ENCODE measurements at places on chromosomes 5 and 9.

DNA sequence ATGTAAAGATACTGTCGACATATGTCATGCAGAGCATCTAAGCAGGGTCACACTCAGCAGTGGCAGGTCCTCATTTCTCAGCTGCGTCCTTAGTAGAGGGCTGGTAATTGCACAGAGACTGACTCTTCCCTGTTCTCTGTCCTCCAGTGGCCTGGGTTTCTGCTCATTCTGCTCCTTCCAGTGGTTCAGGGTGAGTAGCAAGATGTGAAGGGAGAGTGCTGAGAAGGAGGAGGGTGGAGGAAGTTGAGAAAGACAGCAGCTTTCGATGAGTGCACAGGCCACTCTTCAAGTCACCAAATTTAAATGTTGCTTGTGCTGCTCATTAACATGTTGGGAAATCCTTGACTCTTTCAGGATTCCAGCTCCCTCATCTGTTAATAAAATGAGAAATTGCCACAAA is 203.9 kb downstream of the FBXL7 start:
- ATAC-seq = peak; percentile 44

DNA sequence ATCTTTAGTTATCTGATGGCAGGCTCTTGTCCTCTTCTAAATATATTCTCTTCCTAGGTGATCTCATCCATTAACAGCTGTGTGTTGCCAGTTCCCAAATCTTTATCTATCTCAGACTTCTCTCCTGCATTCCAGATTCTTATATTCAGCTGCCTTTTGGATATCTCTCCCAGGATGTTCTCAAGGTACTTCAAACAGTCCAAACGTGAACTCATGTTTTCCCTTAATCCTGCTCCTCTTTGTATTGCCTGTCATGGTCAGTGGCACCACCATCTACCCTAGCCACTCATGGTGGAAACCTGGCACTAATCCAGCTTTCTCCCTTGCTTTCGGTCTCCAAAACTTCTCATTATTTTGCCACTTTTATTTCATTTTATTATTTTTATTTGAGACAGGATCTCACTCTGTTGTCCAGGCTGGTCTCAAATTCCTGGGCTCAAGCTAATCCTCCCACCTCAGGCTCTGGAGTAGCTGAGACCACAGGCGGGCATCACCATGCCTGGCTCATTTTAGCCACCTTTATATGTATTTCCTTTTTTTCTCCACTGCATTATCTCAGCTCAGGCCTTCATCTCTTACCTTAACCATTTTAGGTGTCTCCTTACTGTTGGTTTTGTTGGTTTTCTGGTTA is 3.8 kb downstream of the ZFYVE16 start:
- ATAC-seq = no peak

- ATAC-seq = peak; percentile 68
Observed at GRCh38 chr5:83564069-83564749, 92.7 kb downstream of the VCAN start.

GRCh38 chr5:158700231-158701006 is 399.3 kb downstream of the EBF1 start:
- no peak for ATAC-seq

GRCh38 chr5:38607396-38607795 is 51.0 kb upstream of the LIFR start:
- peak; percentile 71 for ATAC-seq

GRCh38 chr9:79524266-79524665 is 47.5 kb upstream of the TLE4 start:
- no peak for ATAC-seq

DNA sequence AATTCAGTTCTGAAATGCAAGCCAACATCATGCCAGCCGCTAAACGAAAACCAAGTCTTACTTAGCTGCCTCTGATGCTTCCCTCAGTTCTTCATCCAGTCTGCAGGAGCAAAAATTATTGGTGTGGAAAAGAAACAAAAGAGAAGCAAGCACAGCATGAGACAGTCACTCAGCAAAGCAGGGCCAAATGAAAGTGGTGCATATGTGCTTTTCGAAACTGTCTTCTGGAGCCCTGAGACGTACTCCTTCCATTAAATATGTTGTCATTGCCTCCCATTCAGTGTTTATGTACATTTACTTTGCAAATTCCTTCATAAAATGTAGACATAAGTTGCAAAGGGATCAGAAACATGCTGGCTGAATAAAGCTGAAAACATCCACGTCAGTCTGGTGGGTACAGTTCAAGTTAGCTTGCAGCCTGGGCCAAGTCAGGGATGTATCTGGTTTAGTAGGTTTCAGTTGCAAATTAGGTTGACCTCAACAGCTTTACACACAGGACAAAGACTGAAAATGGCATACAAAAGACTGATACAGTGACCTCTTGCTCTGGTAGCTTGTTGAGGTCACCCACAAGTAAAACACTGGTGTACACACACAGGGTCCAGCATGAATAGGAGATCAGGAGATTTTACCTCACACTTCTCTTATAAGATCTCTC is 139.7 kb upstream of the PCA3 start:
- no peak for ATAC-seq

DNA sequence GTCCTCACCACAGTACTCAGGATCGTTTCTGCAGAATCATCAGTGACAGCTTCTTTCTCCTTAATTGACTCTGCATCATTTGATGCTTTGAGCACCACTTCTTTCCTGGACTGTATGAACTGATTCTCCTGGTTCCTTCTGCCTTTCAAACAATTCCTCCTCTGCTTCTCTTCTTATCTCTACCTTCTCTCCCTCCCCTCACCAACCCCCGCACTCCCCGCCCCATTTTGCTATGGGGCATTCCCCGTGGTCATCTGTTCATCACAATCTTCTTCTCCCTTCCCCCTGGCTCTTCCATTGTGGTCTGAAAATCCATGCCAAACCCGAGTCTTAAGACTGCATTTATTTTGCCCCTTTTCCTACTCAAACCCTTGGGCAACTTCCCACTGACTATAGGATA is 57.9 kb downstream of the FAM78A start:
- ATAC-seq = no peak

- ATAC-seq = no peak
Observed at GRCh38 chr5:55364537-55365055, 56.8 kb downstream of the MTREX start.

DNA sequence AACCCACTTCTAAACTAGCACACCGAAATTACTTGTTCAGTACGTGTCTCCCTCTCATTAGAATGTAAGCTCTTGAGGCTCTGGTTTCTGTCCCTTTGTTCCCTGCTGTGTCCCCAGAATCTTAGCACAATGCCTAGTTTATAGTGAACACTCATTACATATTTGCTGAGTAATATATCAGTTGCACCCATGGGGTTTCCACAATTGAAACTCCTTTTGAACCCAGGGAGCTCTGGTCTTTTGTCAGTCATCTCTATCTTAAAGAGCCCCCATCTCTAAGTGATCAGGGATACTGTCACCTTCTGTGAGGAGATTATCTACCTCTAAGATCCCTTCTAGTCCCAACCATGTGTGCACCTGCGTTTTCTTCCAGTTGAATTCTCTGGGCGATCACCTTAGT is 12.8 kb downstream of the CAMK4 start:
- no peak for ATAC-seq
